ENCODE measurements at places on chromosomes 16 and 17. TPM values are rescaled to one million over a fixed set of nuclear protein-coding genes. Genes with fewer than 3 reads are reported as not detected.

GRCh38 chr16:10945065-10945787 lies 862 bp downstream of the CLEC16A start:
- H3K4me1 ChIP-seq: peaks cover 6% of the 10 kb centered on the region
- peak overlapping the region; percentile 46 for H3K27ac ChIP-seq
- DNase-seq: no peak
- peak overlapping the region; percentile 80 for H3K4me3 ChIP-seq
- no peaks in the 10 kb centered on the region for H3K27me3 ChIP-seq

- no peak overlapping the region for H3K27ac ChIP-seq
- H3K27me3 ChIP-seq: peaks cover 39% of the 10 kb centered on the region
- H3K4me3 ChIP-seq: no peak overlapping the region
- H3K4me1 ChIP-seq: no peaks in the 10 kb centered on the region
Observed at GRCh38 chr17:1231456-1231855, 38.8 kb upstream of the BHLHA9 start.

Gene TRAF7
- total RNA-seq: 60.3 TPM

GRCh38 chr17:10305398-10305797 lies 67.4 kb downstream of the MYH13 start:
- no peaks in the 10 kb centered on the region for H3K36me3 ChIP-seq
- DNase-seq: no peak

Gene TMEM114
- total RNA-seq: not detected

- no peaks in the 10 kb centered on the region for H3K27me3 ChIP-seq
- H3K4me1 ChIP-seq: no peaks in the 10 kb centered on the region
- no peak overlapping the region for H3K4me3 ChIP-seq
- no peak overlapping the region for H3K27ac ChIP-seq
- H3K36me3 ChIP-seq: no peaks in the 10 kb centered on the region
Observed at GRCh38 chr16:2987833-2988232, 7.6 kb upstream of the PKMYT1 start.

Gene GCGR
- not detected for total RNA-seq

GRCh38 chr17:34706029-34706428 lies 126.6 kb downstream of the TMEM132E start:
- no peaks in the 10 kb centered on the region for H3K36me3 ChIP-seq
- DNase-seq: peak; percentile 5
- no peak overlapping the region for H3K27ac ChIP-seq

DNA sequence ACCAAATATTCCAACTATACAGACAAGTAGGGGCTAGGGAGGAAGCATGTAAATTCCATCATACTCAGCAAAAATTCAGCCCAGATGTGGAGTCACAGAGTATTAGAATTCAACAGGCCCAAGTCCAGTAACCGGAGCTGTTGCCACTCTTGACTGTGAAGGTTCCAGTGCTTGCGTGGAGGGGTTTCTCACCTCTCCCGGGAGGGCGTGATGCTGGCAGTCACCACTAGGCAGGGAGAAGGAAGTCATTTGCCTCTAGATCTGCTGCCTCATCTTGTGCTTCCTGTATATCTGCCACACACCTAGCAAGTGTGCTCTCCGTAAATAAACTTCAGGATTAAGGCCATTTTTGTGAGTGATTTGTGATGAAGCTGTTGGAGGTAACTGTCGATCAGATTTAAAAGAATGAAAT lies 1.0 kb upstream of the CKLF start:
- no peaks in the 10 kb centered on the region for H3K27me3 ChIP-seq
- H3K27ac ChIP-seq: no peak overlapping the region
- peaks cover 11% of the 10 kb centered on the region for H3K4me1 ChIP-seq

GRCh38 chr16:54178478-54178976 lies 108.1 kb downstream of the IRX3 start:
- H3K4me1 ChIP-seq: no peaks in the 10 kb centered on the region
- no peaks in the 10 kb centered on the region for H3K27me3 ChIP-seq
- no peak overlapping the region for H3K4me3 ChIP-seq
- no peak for DNase-seq
- H3K27ac ChIP-seq: no peak overlapping the region

DNA sequence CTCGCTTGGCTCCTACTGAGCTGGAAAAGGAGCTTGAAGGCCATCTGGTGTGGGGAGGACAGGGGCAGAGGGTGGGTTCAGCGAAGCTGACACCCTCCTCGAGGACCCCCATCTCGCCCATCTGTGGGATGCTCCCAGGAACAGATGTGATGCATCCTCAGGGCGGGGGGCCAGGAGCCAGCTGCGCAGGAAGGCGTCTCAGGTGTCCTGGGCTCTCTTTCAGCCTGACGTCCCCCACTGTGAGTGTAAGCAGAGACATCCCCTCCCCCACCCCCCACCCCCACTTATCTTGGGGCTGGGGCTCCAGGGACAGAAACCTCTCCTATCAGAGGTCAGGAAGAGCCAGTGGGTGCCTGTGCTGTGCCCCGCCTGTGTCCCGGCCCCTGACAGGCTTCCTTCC lies 16.2 kb downstream of the KIF19 start:
- no peaks in the 10 kb centered on the region for H3K27me3 ChIP-seq
- H3K36me3 ChIP-seq: no peaks in the 10 kb centered on the region
- H3K27ac ChIP-seq: no peak overlapping the region
- no peak overlapping the region for H3K4me3 ChIP-seq
- no peak for DNase-seq
- no peaks in the 10 kb centered on the region for H3K4me1 ChIP-seq

Gene PLA2G10
- not detected for total RNA-seq

GRCh38 chr16:14249291-14250032 lies 178.3 kb downstream of the MRTFB start:
- DNase-seq: peak; percentile 20
- no peaks in the 10 kb centered on the region for H3K4me1 ChIP-seq
- peaks cover 14% of the 10 kb centered on the region for H3K36me3 ChIP-seq
- no peak overlapping the region for H3K27ac ChIP-seq
- H3K4me3 ChIP-seq: no peak overlapping the region

- no peaks in the 10 kb centered on the region for H3K36me3 ChIP-seq
- H3K4me3 ChIP-seq: no peak overlapping the region
- DNase-seq: no peak
- H3K27me3 ChIP-seq: no peaks in the 10 kb centered on the region
- no peak overlapping the region for H3K27ac ChIP-seq
- H3K4me1 ChIP-seq: no peaks in the 10 kb centered on the region
Observed at GRCh38 chr17:80738987-80739730, 194.5 kb downstream of the RPTOR start.

GRCh38 chr16:73793260-73793659 lies 503.4 kb upstream of the PSMD7 start:
- no peaks in the 10 kb centered on the region for H3K4me1 ChIP-seq
- no peaks in the 10 kb centered on the region for H3K27me3 ChIP-seq
- no peak overlapping the region for H3K4me3 ChIP-seq
- no peaks in the 10 kb centered on the region for H3K36me3 ChIP-seq

Gene SLC13A2
- not detected for total RNA-seq

DNA sequence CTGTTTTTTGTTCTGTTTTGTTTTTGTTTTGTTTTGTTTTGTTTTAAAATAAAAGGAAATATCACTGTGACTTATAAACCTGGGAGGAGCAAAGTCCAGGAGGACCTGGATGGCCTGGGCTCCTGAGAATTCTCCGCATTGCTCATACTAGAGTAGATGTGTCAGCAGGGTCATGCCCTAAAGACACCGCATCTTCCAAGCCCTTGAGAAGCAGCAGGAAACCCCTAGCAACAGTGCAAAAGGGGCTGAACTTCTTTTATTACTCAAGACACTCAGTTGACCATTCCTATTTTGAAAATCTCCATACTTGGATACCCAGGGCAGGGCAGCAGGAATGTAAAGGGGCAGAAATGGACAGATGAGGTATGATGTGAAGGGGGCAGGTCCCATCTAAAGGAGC lies 51.8 kb downstream of the SYT17 start:
- no peak overlapping the region for H3K4me3 ChIP-seq
- H3K27ac ChIP-seq: no peak overlapping the region
- no peaks in the 10 kb centered on the region for H3K4me1 ChIP-seq
- DNase-seq: no peak

DNA sequence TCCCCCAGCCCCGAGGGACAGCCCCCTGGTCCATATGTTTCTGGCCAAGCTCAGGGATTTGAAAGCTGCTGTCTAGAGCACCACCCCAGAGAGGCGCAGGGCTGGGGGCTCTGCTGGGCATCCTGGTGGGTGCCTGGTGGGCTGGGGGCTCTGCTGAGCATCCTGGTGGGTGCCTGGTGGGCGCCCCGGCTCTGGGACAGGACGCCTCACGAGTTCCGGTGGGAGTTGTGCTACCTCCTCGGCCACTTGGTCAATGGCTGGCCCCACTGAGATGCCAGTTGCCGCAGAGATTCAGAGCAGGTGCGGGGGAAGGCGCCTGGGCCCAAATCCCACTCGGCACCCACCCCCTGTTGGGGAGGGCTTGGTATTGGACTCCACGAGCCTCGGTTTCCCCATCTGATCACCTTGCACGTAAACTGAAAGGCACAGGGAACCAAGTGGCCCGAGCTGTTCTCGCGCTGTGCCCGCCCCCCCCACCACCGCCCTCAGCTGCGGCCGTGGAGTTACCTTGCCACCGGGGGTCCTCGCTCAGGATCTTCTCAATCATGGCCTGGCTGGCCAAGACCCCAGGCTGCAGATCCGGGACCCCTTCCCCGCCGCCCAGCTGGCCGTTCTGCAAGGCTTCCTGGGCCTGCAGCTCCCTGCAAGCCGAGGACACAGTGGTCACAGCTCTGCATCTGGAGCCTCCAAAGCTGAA lies 13.3 kb downstream of the UNKL start:
- no peaks in the 10 kb centered on the region for H3K4me1 ChIP-seq
- peaks cover 3% of the 10 kb centered on the region for H3K36me3 ChIP-seq
- no peak for DNase-seq
- no peak overlapping the region for H3K4me3 ChIP-seq
- no peaks in the 10 kb centered on the region for H3K27me3 ChIP-seq
- H3K27ac ChIP-seq: no peak overlapping the region

Gene TBX4
- total RNA-seq: 35.2 TPM

DNA sequence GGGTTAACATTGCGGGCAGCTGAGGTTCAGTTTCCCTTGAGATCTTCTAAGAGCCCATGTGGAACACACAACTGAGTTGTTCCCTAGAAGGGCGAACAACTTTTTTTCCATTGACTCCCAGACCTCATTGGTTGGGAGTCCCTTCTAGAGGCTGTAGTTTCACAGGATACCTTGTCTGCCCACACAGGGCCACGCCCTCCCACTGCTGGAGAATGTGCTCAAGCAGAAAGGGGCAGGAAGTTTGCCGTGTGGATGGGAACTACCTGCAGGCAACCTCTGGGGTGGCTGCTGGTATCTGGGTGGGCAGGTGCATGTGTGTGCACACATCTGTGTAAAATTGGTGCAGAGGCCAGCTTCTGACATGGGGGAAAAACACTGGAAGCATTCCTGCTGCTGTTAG lies 178.8 kb upstream of the PSMD7 start:
- H3K36me3 ChIP-seq: no peaks in the 10 kb centered on the region
- H3K4me3 ChIP-seq: no peak overlapping the region
- DNase-seq: no peak
- no peaks in the 10 kb centered on the region for H3K4me1 ChIP-seq
- no peak overlapping the region for H3K27ac ChIP-seq
- H3K27me3 ChIP-seq: no peaks in the 10 kb centered on the region

Gene HOXB3
- 15.7 TPM for total RNA-seq

Gene EZH1
- total RNA-seq: 28.6 TPM

DNA sequence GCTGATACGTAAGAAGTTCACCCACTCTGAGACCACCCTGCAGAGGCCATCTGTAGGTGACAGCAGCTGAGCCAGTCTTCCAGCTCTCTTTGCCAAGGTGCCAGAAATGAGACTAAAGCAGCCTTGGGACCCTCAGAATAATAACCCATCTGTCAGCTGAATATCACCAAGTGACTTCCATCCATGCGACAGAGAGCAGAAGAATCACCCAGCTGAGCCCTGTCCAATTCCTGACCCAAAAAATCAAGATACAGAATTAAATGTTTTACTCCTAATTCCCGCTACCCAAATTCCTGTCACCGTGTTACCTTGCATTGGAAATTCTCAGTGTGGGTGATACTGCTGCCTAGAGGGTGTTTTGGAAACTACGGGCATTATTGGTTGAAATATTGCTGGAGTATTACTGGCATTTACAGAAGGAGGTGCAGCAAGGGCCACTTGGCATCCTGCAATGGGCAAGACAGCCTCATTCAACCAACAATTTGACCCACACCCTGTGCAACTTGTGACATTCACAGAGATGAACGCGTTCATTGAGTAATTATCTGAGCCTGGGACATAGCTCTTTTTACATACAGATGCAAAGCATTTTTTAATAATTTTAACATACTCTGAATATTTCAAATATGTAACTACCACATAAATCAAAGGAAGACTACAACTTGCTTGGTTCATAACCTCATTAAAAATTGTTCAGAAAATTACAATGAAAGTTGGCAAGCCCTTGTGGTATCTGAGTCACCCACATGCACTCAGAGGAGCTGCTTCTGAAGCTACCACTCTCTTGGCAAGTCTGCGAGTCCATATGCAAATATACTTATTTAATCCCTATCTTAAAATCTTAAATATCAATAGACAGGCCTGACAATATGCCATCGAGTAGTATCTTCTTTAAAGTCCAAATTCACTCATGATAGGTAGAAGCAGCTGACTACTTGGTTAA lies 126.6 kb downstream of the C16orf95 start:
- H3K4me3 ChIP-seq: no peak overlapping the region
- H3K36me3 ChIP-seq: no peaks in the 10 kb centered on the region
- no peak for DNase-seq
- H3K4me1 ChIP-seq: no peaks in the 10 kb centered on the region
- no peak overlapping the region for H3K27ac ChIP-seq

Gene ATP2A1
- total RNA-seq: 0.33 TPM

GRCh38 chr17:75116737-75117136 lies 7.0 kb downstream of the ARMC7 start:
- no peak overlapping the region for H3K27ac ChIP-seq
- peaks cover 4% of the 10 kb centered on the region for H3K4me1 ChIP-seq
- DNase-seq: peak; percentile 38
- H3K36me3 ChIP-seq: no peaks in the 10 kb centered on the region
- H3K4me3 ChIP-seq: no peak overlapping the region
- no peaks in the 10 kb centered on the region for H3K27me3 ChIP-seq

GRCh38 chr17:7886227-7887037 lies 2.2 kb upstream of the CHD3 start:
- peaks cover 12% of the 10 kb centered on the region for H3K4me1 ChIP-seq
- H3K27ac ChIP-seq: peak overlapping the region; percentile 55
- no peaks in the 10 kb centered on the region for H3K27me3 ChIP-seq
- H3K36me3 ChIP-seq: peaks cover 5% of the 10 kb centered on the region
- peak overlapping the region; percentile 84 for H3K4me3 ChIP-seq
- DNase-seq: peak; percentile 22

DNA sequence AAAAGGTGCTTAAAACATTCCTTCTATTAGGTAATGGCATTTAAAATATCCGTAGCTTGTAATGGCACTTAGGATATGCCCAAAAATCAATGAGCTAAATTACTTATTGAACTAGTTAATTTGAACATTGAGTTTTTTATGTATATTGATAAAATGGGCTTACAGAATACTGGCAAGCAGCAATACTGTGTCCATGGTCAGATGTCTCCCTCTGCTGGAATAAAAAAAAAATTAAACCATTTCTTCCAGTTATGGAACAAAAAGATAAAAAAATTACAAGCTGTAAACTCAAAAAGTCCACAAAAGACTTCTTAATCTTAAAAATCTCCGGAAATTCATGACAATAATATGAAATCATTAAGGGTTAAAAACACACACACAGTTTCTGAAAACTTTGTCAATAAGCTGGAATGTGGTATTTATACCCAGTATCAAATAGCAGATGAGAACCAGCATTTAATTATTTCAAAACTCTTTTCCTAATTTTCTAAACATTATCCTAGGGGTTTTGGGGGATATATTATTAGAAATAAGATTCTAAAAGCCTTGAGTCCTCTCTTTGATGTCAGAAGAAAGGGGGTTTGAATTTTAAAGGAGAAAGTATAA lies 21.5 kb upstream of the PSMD7 start:
- H3K4me1 ChIP-seq: no peaks in the 10 kb centered on the region

Gene P2RX1
- under 0.01 TPM for total RNA-seq

Gene CLEC18A
- 0.33 TPM for total RNA-seq
